Fibroblast of the conjunctiva (primary cell): ENCODE measurements at places on chromosomes 16 and 17.

DNA sequence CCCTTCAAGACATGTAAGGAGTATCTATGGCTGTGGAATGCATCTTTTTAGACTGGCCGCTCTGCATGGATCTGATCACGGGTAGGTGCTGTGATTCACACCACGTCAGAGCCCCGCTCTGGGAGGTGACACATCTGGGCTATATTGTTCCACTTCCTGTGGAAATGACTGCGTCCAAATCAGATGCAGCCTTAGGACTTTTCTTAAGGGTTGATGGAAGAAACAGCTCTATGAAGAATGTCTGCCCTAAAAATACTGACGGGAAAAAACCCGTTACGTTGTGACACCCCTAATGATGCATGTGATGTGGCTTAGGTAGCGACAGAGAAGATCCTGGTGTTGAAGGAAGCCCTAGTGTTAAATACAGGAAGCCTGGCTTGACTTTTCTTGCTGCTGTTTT is 12.2 kb downstream of the BANP start:
- no peak for DNase-seq

- no peak for DNase-seq
Measured at GRCh38 chr17:67569873-67570272, 147.9 kb upstream of the NOL11 start.

DNA sequence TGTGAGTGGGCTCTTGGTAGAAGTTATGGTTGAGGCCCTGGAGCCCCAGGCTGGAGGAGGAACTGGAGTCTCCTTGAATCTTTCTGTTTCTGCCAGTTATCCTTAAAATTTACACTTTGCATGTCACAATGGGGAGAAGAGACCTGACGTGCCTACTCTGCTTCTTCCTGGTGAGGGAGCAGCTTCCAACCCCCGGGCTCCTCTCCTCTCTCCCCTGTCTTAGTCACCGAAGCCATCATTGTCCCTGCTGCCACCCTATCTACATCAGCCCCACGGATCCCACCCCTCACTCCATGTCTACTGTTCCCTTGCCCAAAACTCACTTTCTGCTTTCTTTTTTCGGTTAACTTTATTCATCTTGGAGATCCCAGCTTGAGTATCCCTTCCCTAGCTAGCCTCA is 17.6 kb downstream of the DNAJA3 start:
- no peak for DNase-seq

GRCh38 chr16:88530858-88531203 is 39.4 kb upstream of the ZC3H18 start:
- no peak for DNase-seq
